ENCODE measurements at places on chromosomes 6 and 20. TPM values are rescaled to one million over a fixed set of nuclear protein-coding genes. Genes with fewer than 3 reads are reported as not detected.

- DNase-seq: no peak
Observed at GRCh38 chr6:150603176-150603575, 3.5 kb downstream of the PLEKHG1 start.

DNA sequence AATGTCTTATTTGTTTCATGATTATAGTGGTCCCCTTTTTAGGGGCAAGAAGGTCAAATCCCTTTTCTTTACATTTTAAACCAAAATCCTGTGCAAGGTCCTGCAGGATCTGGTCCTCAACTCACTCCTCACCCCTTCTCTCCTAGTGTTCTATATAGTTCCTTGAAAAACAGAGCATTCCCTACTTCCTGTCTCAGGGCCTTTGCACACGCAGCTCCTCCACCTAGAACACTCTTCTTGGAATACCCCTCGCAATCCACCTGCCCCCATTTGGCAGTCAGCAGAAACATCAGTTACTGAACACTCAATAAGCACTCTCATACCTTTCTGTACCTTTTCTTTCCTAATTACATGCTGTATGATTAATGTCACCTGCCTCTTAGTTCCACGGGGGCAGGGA, 3.2 kb upstream of the ATP5F1E start:
- DNase-seq: no peak

EYS gene
- polyA plus RNA-seq: not detected

ANGPT4 gene
- not detected for polyA plus RNA-seq

Data from AG04450 (cell line).